Osteocyte (in vitro differentiated cells): ENCODE measurements at places on chromosomes 7 and 10.

GRCh38 chr7:147321504-147321903 lies 1204.9 kb downstream of the CNTNAP2 start:
- no peak for DNase-seq

DNA sequence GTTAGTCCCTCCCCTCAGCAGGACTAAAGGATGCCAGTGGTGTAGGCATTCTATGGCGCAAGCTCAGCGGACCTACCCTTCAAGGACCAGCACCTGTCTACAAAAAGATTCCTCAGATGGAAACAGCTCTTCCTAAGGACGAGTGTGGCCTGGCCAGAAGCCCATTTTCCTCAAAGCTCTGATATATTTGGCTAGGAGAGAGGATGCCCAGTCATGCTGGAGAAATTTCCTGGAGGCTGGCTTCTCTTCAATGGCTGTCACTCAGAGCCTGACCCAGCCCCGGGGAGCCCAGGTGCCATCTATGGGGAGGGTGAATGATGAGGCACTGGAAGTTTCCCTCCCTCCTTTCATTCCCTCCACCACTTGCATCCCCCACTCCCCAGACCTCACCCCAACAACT lies 111.5 kb downstream of the PLXNA4 start:
- DNase-seq, result no peak

GRCh38 chr10:49150426-49150825 lies 16.6 kb upstream of the FAM170B start:
- no peak for DNase-seq

DNA sequence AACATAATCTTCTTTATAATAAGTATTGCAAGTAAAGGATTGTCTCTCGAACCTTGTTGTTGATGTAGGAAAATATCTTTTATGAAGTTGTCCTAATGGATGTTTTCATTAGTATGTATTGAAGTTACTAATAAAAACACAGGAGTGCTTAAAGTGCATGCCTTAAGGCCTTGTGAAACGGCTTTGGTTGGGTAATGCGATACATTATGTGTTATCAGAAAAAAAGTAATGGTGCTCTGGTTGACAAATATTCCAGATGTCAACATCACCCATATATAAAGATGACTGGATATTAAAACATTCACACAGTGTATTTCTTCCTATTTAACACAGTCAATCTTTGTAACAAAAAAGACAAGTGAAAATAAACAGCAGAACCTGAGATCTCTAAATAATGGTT lies 310.7 kb downstream of the PRKG1 start:
- no peak for DNase-seq

- DNase-seq, result no peak
These were observed 242.9 kb upstream of the MEOX2 start for GRCh38 chr7:15929411-15929810.

GRCh38 chr10:47336387-47337134 lies 11.6 kb upstream of the RBP3 start:
- no peak for DNase-seq

- no peak for DNase-seq
These were observed 119.7 kb upstream of the YAE1 start for GRCh38 chr7:39446546-39446945.

- DNase-seq, result no peak
These were observed 104.5 kb downstream of the GALNT17 start for GRCh38 chr7:71236230-71237105.

- DNase-seq, result no peak
These were observed 51.9 kb downstream of the TNS3 start for GRCh38 chr7:47529826-47530555.

DNA sequence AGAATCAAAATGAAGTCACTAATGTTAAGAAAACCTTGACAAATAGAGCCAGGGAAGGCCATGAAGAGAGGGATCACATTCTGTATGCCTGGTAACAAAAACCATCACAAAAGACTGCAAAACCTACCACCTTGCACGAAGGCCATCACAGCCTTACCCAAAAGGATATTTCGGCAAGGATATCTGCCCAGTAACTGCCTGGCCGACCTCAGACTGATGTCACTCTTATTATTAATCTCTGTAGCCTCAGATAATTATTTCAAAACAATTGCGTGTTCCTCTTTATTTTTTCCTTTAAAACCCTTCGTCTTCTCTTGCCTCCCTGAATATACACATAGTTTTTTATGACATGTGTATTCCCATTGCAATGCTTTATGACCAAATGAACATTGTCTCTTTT lies 52.5 kb downstream of the CDC14C start:
- DNase-seq, result no peak

DNA sequence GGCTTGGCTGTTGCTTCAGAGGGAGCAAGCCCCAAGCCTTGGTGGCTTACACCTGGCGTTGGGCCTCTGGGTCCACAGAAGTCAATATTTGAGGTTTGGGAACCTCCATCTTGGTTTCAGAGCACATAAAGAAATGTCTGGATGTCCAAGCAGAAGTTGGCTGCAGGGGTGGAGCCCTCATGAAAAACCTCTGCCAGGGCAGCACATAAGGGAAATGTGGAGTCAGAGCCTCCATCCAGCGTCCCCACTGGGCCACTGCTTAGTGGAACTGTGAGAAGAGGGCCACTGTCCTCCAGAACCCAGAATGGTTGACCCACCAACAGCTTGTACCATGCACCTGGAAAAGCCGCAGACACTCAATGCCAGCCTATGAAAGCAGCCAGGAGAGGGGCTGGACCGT lies 573.5 kb upstream of the ZWINT start:
- no peak for DNase-seq

DNA sequence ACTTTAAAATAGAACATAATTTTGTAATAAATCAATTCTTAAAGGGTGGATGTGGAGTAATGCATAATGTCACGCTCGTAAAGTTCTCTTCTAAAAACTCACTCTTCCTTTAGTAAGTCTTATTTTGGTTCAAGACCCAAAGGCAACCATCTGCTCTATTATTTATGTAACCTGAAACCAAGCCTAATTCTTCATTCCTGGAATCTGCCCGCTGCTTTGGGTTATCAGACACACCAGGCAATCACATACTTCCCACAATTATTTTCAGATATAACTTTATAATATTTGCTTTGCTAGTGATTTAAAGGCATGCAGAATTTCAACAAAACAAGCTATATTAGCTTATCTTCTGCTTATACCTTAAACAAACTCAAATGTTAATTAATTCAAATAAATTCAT lies 39.0 kb downstream of the RAB11FIP2 start:
- DNase-seq, result no peak

GRCh38 chr7:117249696-117250095 lies 73.2 kb downstream of the WNT2 start:
- no peak for DNase-seq

- no peak for DNase-seq
These were observed 56.0 kb upstream of the TNKS2 start for GRCh38 chr10:91742229-91742628.

DNA sequence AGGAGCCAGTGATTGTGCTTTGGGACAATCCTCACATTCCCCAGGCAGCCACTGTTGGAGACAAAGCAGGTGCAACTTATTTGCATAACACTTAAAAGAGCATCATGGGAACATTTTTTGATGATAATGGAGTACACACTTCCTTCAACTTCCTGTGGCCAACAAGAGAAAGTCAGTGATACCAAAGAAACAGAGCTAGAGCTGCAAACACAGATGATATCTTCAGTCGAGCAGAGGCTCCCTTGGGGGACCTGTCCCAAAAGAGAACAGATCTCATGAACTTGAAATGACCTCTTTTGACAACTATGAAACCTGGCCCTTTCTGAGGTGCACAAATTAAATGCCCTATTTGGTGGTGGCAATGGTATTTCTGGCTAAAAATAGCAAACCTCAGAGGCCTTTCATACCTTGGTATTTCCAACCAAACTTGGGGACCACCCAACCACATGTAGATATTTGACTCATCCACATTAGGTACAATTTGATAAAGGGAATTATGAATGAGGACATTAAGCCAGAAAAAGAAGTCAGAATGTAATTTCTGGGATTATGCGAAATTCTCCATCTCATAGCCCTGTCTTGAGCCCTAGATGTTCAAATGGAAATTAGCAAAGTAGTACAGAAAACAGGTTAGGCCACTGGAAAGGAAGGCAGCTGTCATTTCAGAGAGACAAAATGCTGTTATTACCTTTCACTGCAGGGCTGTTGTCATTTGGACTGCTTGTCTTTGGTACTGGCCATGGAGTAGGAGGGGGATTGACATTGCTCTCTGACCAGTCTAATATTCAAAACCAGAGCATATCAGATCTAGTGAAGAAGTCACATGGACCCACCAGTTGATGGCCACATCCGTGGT lies 146.2 kb downstream of the ICA1 start:
- DNase-seq, result no peak

- peak; percentile 84 for DNase-seq
These were observed 147.8 kb downstream of the ARHGAP22 start for GRCh38 chr10:48456808-48457761.

DNA sequence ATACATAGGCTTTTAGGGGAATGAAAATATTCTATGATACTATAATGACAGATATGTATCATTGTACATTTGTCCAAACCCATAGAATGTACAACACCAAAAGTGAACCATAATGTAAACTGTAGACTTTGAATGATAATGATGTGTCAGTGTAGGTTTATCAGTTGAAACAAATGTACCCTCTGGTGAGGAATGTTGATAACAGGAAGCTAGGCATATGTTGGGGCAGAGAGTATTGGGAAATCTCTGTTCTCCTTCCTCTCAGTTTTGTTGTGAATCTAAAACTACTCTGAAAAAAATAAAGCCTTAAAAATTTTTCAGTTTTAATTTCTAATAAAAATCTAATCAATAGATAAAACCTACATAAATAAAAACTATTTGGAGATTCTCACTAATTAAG lies 36.9 kb downstream of the C1GALT1 start:
- no peak for DNase-seq
